ENCODE measurements at places on chromosomes 12 and 14. TPM values are rescaled to one million over a fixed set of nuclear protein-coding genes. Genes with fewer than 3 reads are reported as not detected.

The KRT6B gene
- total RNA-seq: not detected

The REP15 gene
- total RNA-seq: 0.25 TPM

The HHIPL1 gene
- not detected for total RNA-seq

The DACT1 gene
- 1.2 TPM for total RNA-seq

The FAM90A1 gene
- not detected for total RNA-seq

DNA sequence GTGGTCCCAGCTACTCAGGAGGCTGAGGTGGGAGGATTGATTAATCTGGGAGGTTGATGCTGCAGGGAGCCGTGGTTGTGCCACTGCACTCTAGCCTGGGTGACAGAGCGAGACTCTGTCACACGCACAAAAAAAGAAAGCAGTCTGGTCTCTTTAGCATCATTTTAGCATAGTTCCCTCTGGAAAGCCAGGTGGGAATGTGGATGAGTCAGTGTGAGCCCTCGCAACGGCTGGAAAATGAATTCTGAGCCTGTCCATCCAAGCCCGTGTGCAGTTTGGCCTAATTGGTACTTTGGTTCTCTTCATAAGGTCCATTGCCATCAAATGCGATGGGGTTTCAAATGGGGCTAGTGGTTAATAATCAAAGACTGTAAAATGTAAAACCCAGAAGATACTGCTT, 2.4 kb downstream of the MYL2 start:
- no peak overlapping the region for H3K27ac ChIP-seq
- H3K4me3 ChIP-seq: no peak overlapping the region
- H3K36me3 ChIP-seq: no peaks in the 10 kb centered on the region

GRCh38 chr14:65333943-65334687, 78.4 kb upstream of the FUT8 start:
- H3K4me1 ChIP-seq: peaks cover 65% of the 10 kb centered on the region
- no peaks in the 10 kb centered on the region for H3K27me3 ChIP-seq
- no peak overlapping the region for H3K4me3 ChIP-seq
- peak overlapping the region; percentile 76 for H3K27ac ChIP-seq
- H3K36me3 ChIP-seq: peaks cover 8% of the 10 kb centered on the region

DNA sequence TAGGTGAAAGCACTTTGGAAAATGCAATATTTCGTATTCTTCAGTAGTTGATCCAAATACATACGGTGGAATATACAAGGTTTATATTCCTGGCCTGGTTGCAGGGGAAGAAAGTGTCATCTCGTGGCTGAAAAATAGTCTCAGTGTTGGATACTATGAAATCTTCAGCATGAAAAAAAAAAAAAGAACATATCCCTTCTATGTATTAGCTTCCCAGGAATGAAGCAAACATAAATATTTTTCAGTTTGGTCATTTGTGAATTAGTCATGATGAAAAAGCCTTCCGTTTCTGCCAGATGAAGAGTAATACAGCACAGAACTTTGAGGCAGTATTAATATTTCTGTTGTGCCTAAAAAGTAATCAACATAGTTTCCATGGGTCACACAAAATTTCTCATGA, 36.7 kb downstream of the FLRT2 start:
- DNase-seq: no peak
- no peaks in the 10 kb centered on the region for H3K36me3 ChIP-seq
- H3K27me3 ChIP-seq: no peaks in the 10 kb centered on the region
- no peaks in the 10 kb centered on the region for H3K4me1 ChIP-seq
- no peak overlapping the region for H3K4me3 ChIP-seq
- H3K27ac ChIP-seq: no peak overlapping the region

DNA sequence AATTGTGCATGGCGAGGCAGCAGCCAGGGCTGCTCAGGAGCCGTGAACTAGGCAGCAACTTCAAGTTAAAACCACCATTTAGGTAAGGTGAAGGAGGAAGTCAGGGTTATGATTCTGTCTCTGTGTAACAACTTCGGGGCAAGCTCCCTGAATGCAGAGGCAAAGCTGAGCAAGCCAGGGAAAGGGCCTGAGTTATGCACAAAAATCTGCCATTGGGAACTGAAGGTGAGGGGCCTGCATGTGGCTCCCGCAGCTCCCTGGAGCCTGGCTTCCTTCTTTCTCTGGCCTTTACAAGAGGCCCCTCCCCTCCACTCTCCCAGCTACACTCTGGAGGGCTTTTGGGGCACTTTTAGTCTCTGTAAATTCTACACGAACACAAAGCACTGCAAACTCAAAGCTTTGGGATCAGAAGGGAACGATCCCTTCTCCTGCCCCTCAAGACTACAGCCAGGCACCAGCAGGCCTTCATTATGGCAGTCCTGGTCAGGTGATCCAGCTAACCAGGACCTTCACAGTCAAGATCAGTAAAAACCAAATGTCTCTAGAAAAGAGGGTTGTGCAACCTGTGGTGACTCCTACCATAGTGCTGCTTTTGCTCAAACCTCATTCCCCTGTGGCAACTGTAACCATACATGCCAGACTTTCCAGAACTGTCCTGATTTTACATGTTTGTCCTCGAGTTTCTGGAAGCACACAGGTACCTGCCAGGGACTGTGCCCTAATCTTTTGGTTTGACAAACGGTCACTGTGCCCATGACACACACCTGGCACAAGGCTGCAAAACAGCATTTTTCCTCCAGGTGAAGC, 67.2 kb upstream of the PTGR2 start:
- DNase-seq: no peak
- peak overlapping the region; percentile 95 for H3K27ac ChIP-seq
- peaks cover 18% of the 10 kb centered on the region for H3K36me3 ChIP-seq
- H3K4me1 ChIP-seq: peaks cover 67% of the 10 kb centered on the region
- H3K4me3 ChIP-seq: peak overlapping the region; percentile 87
- H3K27me3 ChIP-seq: no peaks in the 10 kb centered on the region

DNA sequence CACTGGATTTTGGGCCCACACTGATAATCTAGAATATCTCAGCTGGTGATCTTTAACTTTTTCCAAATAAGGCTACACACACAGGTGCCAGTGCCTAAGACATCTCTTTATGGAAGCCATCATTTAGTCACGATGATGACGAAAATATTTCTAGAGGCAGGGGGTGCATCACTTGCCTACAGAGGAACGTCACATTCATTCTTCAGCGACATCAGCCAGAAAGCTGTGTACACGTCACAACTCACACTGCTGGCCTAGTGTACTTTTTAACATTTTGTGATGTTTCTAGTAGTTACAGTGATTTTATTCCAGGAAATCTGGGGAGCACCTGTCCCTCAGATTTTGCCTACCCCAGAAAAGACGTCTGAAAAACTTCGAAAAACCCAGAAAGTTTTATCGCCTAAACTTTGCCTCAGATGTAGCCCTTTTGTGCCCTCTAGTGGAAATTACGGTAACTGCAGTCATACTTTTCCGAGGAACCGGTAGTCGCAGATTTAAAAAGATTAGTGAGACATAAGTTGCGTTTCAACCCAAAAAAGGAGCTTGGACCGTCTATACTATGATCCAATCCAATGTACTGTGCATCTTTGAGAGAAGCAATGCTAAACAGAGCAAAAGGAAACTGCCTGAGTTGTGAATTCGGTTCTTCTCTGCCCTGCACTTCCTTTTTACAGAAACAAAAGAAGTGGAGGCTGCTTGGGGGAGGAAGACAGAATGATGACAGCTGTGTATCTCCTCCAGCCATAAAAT, 64.3 kb upstream of the STON2 start:
- peak overlapping the region; percentile 89 for H3K27ac ChIP-seq
- H3K4me1 ChIP-seq: peaks cover 14% of the 10 kb centered on the region
- H3K27me3 ChIP-seq: no peaks in the 10 kb centered on the region
- no peaks in the 10 kb centered on the region for H3K36me3 ChIP-seq
- peak; percentile 82 for DNase-seq

- no peaks in the 10 kb centered on the region for H3K27me3 ChIP-seq
- peaks cover 13% of the 10 kb centered on the region for H3K4me1 ChIP-seq
- H3K4me3 ChIP-seq: no peak overlapping the region
Measured at GRCh38 chr12:113104953-113105510, 30.5 kb downstream of the RASAL1 start.

GRCh38 chr14:54643696-54644176, 76.8 kb downstream of the SAMD4A start:
- no peak overlapping the region for H3K27ac ChIP-seq
- no peak for DNase-seq
- H3K36me3 ChIP-seq: no peaks in the 10 kb centered on the region
- peaks cover 11% of the 10 kb centered on the region for H3K27me3 ChIP-seq
- peaks cover 4% of the 10 kb centered on the region for H3K4me1 ChIP-seq

GRCh38 chr12:88444481-88444880, 135.8 kb downstream of the KITLG start:
- no peaks in the 10 kb centered on the region for H3K4me1 ChIP-seq
- H3K27ac ChIP-seq: no peak overlapping the region
- H3K4me3 ChIP-seq: no peak overlapping the region
- DNase-seq: no peak
- H3K36me3 ChIP-seq: no peaks in the 10 kb centered on the region

DNA sequence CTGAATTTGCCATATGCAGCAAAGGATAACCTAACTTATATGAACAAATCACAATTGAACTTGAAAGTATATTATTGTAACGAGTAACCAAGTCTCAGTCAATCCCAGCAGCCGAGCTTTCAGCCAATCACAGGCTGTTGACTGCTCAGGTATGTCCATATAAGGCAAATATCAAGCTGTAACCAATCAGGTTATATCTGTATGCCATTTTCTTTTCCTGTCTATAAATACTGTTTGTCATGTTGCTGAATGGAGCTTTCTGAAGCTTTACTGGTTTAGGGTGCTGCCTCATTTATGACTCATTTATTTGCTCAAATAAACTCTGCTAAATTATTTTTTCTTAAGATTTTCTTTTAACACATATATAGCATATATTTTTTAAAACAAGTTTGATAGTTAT, 1059.5 kb downstream of the GALC start:
- no peaks in the 10 kb centered on the region for H3K27me3 ChIP-seq
- no peak for DNase-seq
- no peak overlapping the region for H3K4me3 ChIP-seq
- H3K4me1 ChIP-seq: no peaks in the 10 kb centered on the region

DNA sequence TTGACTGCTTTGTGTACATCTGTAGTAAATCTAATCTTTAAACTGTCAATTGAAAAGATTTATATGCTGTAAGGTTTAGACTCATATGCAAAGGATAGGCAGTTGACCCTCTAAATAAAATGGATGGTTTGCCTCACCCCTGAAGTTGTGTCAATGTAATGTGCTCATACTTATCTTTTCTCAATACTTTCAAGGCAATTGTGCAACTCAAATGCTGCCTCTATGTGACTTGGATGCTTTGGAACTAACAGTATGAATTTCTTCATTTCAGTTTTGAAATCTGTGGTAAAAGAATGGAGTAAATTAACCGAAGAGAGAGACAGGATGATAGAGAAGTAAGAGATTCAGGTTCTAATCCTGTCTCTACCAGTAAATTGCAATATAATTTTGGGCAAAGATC, 9.7 kb downstream of the PDE6H start:
- peak overlapping the region; percentile 80 for H3K27ac ChIP-seq
- no peaks in the 10 kb centered on the region for H3K36me3 ChIP-seq
- no peak for DNase-seq
- no peak overlapping the region for H3K4me3 ChIP-seq

GRCh38 chr12:10058387-10058786, 27.9 kb downstream of the CLEC9A start:
- H3K27ac ChIP-seq: no peak overlapping the region
- H3K4me1 ChIP-seq: no peaks in the 10 kb centered on the region
- peaks cover 22% of the 10 kb centered on the region for H3K27me3 ChIP-seq
- no peaks in the 10 kb centered on the region for H3K36me3 ChIP-seq
- H3K4me3 ChIP-seq: no peak overlapping the region

DNA sequence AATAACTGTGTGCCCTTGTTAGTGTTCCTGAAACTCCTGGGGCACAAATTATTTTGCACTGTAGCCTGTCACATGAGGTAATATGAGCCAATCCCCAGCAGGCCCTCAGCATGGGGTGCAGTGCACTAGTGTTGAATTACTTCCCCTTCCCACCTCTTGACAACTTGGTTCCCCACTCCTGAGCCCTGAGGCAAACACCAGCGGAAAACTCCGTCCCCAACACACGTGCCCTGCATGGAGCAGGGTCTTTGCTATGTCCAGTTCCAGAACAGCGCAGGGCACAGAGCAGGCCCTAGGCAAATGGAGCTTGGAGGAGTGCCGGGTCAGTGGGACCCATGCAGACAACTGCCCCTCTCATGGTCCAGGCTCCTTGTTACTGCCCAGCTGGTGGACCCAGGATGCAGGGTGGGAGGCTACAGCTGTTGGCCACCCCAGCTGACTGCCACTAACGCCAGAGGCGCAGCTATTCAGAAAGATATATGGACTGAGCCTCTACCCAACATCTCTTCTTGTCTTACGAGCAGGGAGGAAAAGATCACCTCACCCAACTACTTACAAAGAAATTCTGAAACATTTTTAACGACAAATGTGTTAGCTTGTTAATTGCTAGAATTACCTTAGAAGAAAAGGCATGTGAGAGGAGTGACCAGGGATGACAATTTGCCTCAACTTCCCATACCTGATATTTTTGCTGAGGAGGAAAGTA, 71.6 kb downstream of the NT5DC3 start:
- no peak overlapping the region for H3K27ac ChIP-seq
- no peak overlapping the region for H3K4me3 ChIP-seq
- H3K27me3 ChIP-seq: no peaks in the 10 kb centered on the region
- no peaks in the 10 kb centered on the region for H3K36me3 ChIP-seq
- DNase-seq: no peak
- no peaks in the 10 kb centered on the region for H3K4me1 ChIP-seq

DNA sequence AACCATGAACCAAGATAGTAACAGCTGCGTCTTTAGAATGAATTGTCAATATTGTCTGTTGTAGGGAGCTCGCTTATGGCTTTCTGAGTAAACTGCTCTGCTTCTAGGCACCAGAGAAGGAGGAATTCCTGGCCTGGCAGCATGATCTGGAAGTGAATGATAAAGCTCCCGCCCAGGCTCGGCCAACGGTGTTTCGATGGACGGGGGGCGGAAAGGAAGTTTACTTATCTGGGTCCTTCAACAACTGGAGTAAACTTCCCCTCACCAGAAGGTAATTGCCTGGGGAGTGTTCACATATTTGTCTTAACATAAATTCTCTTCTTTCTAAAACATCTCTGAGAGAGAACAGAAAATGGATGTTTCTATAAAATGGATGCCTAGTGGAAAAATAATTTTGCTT, 4.3 kb downstream of the PRKAB1 start:
- H3K36me3 ChIP-seq: peaks cover 77% of the 10 kb centered on the region
- DNase-seq: no peak
- H3K4me3 ChIP-seq: no peak overlapping the region
- no peak overlapping the region for H3K27ac ChIP-seq
- no peaks in the 10 kb centered on the region for H3K27me3 ChIP-seq

GRCh38 chr12:70044167-70044566, 199.1 kb upstream of the CNOT2 start:
- no peaks in the 10 kb centered on the region for H3K36me3 ChIP-seq
- H3K4me3 ChIP-seq: no peak overlapping the region
- DNase-seq: no peak
- peaks cover 12% of the 10 kb centered on the region for H3K27me3 ChIP-seq

- H3K4me1 ChIP-seq: no peaks in the 10 kb centered on the region
- no peak overlapping the region for H3K4me3 ChIP-seq
- DNase-seq: no peak
- H3K36me3 ChIP-seq: no peaks in the 10 kb centered on the region
- H3K27ac ChIP-seq: no peak overlapping the region
- H3K27me3 ChIP-seq: no peaks in the 10 kb centered on the region
Measured at GRCh38 chr14:50631408-50631821, 36.7 kb downstream of the SAV1 start.

All from activated CD4-positive, alpha-beta T cell treated with anti-CD3 and anti-CD28 coated beads, Interleukin-2, amount 10 ng/mL, durations not matched to agents 7 days and 5 days (primary cell).